Naive thymus-derived CD8-positive, alpha-beta T cell (primary cell): ENCODE measurements at places on chromosomes 5 and 9.
A peak's percentile ranks its signal among the peaks of the same experiment; 100 is the strongest.

GRCh38 chr5:169796731-169797130, 159.7 kb downstream of the DOCK2 start:
- peaks cover 12% of the 10 kb centered on the region for H3K36me3 ChIP-seq
- DNase-seq = no peak
- H3K4me1 ChIP-seq = peaks cover 4% of the 10 kb centered on the region
- H3K27ac ChIP-seq = peak overlapping the region; percentile 65
- H3K27me3 ChIP-seq = no peaks in the 10 kb centered on the region

DNA sequence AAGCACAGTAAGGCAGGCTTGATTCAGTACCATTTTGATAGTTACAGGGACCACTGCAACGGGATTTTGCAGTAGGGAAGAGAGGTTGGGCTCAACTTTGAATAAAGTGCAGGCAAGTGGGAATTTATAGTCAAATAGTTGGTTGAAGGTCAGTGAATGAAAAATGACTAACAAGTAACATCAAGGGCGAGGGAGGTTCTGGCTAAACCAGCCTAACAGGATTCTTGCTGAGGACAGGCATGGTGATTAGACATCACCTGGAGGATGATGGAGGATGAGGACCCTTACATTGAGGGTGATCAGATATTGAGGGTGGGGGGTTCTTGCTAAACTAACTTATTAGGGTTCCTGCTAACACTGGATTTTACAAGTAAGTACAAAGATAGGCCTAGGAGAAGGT, 66.1 kb upstream of the SMC5 start:
- H3K27ac ChIP-seq = no peak overlapping the region
- H3K4me1 ChIP-seq = no peaks in the 10 kb centered on the region
- H3K36me3 ChIP-seq = no peaks in the 10 kb centered on the region

GRCh38 chr5:669111-669841, 23.9 kb downstream of the TPPP start:
- H3K27ac ChIP-seq = no peak overlapping the region
- peaks cover 3% of the 10 kb centered on the region for H3K4me1 ChIP-seq
- peaks cover 4% of the 10 kb centered on the region for H3K36me3 ChIP-seq
- peak; percentile 16 for DNase-seq
- H3K4me3 ChIP-seq = no peak overlapping the region
- no peaks in the 10 kb centered on the region for H3K27me3 ChIP-seq

- no peak overlapping the region for H3K27ac ChIP-seq
- H3K4me1 ChIP-seq = no peaks in the 10 kb centered on the region
- H3K36me3 ChIP-seq = no peaks in the 10 kb centered on the region
- H3K4me3 ChIP-seq = no peak overlapping the region
- no peak for DNase-seq
Observed at GRCh38 chr5:83513491-83513890, 41.9 kb downstream of the VCAN start.

- no peaks in the 10 kb centered on the region for H3K4me1 ChIP-seq
- no peak overlapping the region for H3K27ac ChIP-seq
- no peak overlapping the region for H3K4me3 ChIP-seq
Observed at GRCh38 chr9:118693645-118694044, 675.6 kb downstream of the BRINP1 start.

- peaks cover 8% of the 10 kb centered on the region for H3K4me1 ChIP-seq
- no peak for DNase-seq
- H3K27ac ChIP-seq = no peak overlapping the region
- peaks cover 44% of the 10 kb centered on the region for H3K36me3 ChIP-seq
Observed at GRCh38 chr5:16497546-16497945, 31.9 kb upstream of the ZNF622 start.

DNA sequence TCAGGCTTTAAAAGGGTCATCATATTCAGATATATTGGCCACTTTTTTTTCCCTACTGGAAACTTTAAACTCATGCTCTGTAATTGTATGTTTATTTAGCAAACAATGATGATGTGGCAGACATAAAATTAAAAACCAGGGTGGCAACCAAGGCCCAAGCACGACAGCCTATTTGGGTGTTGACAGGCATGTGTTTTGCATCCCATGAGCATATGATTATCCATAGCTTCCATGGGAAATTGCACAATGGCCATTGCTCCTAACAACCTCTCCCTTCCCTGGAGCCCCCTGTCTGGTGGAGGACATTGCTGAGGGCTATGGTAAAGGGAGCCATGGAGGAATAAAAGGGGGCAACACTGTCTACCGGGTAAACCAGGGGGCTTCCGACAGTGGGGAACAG, 134.7 kb downstream of the GAS1 start:
- no peak overlapping the region for H3K4me3 ChIP-seq
- H3K27ac ChIP-seq = no peak overlapping the region
- H3K36me3 ChIP-seq = no peaks in the 10 kb centered on the region
- no peak for DNase-seq
- no peaks in the 10 kb centered on the region for H3K27me3 ChIP-seq

- H3K27me3 ChIP-seq = no peaks in the 10 kb centered on the region
- no peak for DNase-seq
- H3K4me3 ChIP-seq = no peak overlapping the region
- H3K27ac ChIP-seq = no peak overlapping the region
Observed at GRCh38 chr9:16598316-16598715, 272.2 kb downstream of the BNC2 start.
